ENCODE measurements at places on chromosomes 2 and 18.

DNA sequence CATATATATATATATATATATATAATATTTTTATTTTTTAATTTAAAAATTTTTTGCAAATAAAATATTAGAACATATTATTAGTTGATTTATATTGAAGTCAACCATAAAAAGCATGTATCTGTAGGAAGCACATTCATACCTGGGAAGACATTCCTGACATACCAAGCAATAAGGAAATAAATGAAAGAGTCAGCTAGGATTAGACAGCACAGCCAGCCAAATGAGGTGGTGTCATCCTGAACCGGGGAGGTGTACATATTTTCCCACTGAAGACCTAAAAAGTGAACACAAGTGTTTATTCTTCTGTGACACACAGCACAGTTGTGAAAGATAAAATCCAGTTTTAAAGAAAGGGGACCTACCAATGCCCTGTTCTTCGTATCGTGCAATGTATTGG, 149.2 kb downstream of the ABCA12 start:
- DNase-seq, result no peak

- DNase-seq, result no peak
Measured at GRCh38 chr18:12001421-12001820, 20.1 kb downstream of the IMPA2 start.

GRCh38 chr18:76620321-76621170, 125.5 kb upstream of the ZNF516 start:
- DNase-seq, result peak; percentile 61

DNA sequence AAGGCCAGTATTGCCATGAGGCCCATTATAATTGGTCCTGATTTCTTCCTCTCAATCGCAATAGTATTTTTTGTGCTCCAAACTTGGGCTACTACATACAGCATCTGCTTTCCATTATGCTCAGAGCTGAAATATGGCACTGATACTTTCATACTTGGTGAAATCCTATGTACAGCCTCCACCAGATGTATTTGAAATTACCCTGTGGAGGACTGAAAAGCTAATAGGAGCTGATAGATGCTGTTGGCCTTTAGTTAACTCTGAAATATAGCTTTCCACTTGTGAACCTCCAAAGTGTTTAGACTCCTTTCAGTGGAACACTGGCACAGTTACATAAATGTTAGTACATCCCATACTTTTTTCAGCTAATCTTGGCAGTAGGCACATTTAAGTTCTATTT, 205.7 kb downstream of the NEDD4L start:
- no peak for DNase-seq

DNA sequence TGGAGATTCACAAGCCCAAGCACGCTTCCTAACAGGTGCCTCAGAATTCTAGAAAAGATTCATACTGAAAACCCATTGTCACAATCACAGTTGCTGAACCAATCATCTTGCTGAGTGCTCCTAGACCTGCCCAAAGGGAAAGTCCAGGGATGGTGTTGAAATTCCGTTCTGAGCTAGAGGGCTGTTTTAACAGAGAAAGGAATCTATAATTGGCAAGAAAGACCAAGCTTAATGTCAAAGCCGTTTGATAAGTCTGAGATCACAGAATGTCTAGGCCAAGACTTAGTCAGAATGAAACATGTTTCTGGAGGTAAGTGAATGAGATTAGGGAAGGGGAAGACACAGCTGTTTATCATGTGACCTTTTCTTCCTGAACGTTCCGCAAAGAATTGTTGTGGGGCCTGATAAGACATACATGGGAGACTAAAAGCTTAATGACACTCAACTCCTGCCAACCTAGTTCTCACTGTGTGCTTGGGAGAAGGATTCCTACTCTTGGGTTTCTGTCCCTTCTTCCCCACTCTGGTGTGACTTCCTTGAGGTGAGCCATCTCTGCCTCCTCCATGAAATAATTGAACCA, 27.5 kb downstream of the PMAIP1 start:
- DNase-seq, result no peak

- DNase-seq, result no peak
Measured at GRCh38 chr2:205733648-205734047, 51.3 kb downstream of the NRP2 start.
